Activated naive CD4-positive, alpha-beta T cell treated with anti-CD3 and anti-CD28 coated beads for 36 hours (primary cell): ENCODE measurements at places on chromosomes 2 and 18.

GRCh38 chr2:238286095-238286494 is 2.3 kb downstream of the PER2 start:
- no peak for DNase-seq

DNA sequence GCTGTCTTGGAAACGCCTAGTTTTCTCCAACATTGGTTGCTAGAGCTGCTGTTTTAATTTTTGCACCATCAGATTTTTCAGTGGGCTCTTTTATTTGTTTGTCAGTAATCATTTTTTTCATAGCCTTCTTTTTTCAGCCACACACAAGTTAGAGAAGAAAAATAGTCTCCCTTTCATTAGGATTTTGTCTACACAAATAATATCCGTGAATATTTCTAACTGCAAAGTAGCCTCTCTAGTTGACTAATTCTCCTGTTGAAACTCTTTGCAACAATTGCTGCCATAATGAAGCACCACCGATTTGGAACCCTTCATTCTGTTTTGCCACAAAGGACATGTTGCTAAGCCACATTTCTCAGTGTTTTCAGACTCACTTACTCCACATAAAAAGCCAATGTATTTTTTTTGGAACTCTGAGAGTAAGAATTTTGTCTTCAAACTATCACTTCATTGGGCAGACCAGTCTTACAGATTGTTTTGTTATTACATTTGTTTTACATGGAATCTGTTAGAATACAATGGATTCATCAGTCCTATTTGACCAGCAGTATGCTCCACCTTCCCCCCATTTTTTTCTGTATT is 9.6 kb downstream of the KCNJ3 start:
- DNase-seq: no peak

DNA sequence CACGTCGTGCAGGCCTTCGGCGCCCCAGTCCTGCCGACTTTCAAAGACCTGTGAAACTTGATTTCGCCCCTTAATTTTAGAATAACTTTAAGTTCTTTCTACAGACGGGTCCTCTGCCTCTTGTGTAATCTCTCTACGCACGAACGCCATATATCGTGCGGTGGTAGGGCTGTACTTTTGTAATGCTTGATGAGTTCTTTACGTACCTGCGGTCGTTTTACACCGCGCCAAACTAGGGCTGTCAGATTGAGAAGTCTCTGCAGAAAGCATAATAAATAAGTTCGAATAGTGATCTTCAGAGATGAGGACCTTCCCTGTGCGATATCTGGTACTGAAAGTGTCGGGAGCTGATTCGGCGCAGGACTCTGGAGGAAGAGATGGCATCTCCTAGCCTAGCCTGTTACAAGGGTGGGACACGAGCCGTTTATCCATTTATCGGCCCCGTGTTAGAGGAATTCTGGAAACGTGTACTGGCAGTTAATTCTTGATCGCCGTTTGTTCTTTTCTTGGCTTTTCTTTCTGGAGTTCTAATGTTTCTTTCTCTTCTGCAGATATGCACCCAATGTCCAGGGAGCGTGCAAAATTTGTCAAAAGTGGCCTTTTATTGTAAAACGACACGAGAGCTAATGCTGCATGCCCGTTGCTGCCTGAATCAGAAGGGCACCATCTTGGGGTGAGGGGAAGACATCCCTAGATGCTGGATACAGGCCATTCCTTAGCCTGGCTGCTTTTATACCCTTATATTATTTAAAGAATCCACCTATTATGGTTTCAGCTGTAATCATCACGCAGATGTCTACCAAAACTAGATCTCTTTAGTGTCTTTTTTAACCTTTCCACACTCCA is 781 bp upstream of the SLC5A6 start:
- DNase-seq: peak; percentile 52

DNA sequence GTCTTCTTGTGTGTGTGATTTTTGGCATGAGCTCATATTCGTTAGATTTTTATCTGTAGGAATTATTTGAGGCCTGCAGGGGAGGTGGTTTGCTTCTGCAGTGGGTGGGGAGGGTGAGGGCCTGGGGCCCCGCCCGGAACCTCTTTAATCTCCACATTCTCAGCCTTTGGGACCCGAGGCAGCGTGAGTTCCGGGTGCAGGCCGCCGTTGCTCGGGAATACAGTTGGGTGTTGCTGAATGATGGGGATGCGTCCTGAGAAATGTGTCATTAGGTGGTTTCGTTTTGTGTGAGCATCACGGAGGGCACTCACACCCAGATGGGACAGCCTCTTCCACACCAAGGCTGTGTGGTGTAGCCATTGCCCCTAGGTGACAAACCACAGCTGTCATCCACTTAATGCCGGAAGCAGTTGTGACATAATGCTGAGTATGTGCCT is 13.7 kb upstream of the GAL3ST2 start:
- no peak for DNase-seq

DNA sequence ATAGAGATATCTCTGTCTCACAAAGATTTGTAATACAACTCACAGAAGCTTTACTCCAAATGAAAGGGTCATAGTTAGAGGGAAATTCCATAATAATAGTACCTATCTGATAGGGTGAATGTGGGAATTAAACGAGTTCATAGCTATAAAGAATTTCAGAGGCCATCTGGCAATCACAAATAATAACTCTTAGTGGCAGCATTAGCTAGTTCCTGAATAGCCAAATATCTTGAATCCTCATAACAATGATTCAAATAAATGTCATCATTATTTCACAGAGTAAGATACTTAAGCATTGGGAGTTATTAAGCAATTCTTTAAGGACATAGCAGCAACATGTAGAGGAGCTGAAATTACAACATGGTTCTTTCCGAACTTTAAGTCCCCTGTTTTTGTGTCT is 1265.0 kb upstream of the PIK3C3 start:
- no peak for DNase-seq

DNA sequence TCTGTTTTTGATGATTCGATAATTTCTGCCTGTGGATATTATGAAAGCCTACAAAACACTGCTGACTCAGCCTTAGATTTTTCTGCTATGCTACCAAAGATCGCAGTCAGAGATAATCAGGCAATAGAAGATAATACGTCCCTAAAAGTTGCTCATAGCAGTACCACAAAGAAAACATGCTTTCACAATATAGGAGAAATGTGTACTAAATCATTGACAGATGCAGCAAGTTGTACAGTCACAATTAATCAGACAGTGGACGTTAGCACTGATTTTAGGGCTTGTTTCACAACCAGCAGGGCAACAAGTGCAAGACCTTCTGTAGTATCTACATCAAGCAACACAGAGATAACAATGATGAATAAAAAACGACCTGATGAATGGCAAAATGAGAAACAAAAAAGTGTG is 19.5 kb downstream of the RBM44 start:
- DNase-seq: no peak
